ENCODE measurements at places on chromosomes 13 and 19.

DNA sequence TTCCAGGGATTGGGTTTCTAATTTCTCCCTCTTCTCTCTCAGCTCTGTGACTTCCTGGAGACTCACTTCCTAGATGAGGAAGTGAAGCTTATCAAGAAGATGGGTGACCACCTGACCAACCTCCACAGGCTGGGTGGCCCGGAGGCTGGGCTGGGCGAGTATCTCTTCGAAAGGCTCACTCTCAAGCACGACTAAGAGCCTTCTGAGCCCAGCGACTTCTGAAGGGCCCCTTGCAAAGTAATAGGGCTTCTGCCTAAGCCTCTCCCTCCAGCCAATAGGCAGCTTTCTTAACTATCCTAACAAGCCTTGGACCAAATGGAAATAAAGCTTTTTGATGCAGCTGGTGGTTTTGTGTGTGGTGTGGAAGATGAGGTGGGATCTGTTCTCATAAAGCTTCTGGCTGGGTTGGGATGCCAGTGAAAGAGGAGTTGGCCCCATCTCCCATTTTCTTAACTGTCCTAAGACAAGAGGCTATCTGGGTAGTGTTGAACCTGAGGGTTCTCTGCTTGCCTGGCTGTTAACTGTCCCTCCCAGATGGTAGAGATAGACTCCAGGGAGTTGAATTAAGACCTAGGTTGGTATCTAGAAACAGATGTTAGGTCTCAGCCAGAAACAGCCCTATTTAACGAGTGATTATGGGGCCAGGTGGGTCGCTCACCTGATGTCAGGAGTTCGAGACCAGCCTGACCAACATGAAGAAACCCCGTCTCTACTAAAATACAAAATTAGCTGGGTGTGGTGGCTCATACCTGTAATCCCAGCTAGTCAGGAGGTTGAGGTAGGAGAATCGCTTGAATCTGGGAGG lies 1.6 kb downstream of the FTL start:
- DNase-seq, result no peak

DNA sequence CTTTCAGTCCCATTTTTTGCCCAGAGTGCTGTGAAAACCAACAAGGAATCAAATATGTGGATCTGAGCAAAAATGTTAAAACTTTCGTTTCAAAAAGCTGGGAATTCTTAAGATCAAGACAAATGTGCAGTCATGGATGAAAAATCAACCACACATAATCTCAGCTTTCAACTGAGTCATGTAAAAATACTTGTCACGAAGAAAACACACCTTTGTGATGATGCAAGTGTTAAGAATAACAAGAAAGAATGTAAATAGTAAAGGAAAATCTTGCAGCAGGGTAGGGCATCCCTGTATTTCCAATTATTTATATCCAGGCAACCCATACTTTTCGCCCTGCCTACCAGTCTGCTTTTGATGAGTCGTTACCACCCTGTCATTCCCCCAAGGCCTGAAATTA lies 27.4 kb upstream of the DCLK1 start:
- no peak for DNase-seq

- DNase-seq, result no peak
Observed at GRCh38 chr13:51562011-51562671, 22.1 kb upstream of the WDFY2 start.

DNA sequence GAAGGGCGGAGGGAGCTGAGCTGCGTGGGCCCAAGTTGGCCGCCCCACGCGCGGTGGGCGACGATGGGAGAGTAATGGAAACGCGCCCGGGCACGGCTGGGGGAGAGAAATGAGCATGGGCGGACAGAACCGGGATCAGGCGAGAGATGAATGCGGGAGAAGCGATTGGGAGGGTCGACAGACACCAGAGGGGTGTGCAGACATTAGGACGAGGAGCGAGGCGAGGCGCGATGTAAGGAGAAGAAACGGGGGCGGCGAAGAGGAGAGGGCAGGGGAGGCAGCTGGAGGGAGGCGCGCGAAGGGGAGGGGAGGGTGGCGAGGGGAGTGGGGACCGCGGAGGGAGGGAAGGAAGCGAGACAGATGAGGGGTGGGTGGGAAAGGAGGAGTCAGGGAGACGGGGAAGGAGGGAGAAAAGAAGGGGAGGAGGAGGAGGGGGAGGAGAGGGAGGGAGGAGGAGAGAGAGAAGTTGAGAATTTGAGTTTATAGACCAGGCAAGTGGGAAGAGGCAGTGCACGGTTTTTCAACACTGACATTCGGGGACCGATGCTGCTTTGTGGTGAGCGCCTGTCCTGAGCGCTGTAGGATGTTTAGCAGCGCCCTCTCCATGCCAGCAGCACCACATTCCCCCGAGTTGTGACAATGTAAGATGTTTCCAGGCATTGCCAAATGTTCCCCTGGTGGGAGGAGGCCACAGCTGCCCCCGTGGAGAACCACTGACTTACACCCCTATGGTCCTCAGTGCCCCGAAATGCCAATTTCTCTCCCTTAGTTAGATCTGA lies at the start of gene SHISA7:
TSS of gene SHISA7 (minus strand) at position 256 of the 779 bp plus-strand sequence. CDS start 437 bp downstream, outside the sequence.
- DNase-seq, result no peak

GRCh38 chr13:30091035-30091434 lies 216.3 kb downstream of the KATNAL1 start:
- no peak for DNase-seq

Data from stimulated activated CD8-positive, alpha-beta memory T cell treated with anti-CD3 and anti-CD28 coated beads, Interleukin-2, amount 100 ng/mL, for 1 hour (primary cell).